Amygdala (tissue), 56 donors: ENCODE measurements at places on chromosomes 3 and 15.

DNA sequence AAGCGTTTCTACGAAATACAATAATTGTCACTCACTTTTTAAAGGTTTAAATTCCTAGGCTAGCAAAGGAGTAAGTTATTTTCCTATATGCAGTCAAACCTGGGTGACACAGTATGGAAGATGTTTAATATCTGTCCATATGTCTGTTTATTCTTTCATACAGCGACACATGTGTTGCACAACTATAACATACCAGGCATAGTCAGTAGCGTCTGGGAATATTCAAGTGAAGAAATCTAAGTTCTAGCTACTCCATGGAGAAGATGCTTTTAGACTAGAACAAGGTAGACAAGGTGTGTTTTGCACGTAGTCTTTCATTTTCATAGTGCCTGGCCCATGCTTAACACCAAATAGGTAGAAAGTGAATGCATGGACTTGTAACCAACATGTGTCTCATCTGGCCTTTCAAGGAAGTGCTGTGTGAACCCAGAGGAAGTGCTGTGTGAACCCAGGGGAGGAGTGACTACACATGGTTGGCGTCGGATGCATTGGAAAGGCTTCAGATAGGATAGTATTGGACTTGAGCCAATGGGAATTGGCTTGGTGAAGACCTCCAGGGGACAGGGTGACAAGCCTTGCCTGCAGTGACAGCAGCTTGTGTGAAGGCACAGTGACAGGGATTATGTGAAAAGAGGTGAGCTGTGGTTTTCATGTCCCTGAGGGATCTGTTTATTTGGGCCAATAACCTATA is 267.0 kb downstream of the PTPRG start:
- no peak for DNase-seq

GRCh38 chr3:14797731-14798130 is 21.0 kb upstream of the FGD5 start:
- DNase-seq: no peak

DNA sequence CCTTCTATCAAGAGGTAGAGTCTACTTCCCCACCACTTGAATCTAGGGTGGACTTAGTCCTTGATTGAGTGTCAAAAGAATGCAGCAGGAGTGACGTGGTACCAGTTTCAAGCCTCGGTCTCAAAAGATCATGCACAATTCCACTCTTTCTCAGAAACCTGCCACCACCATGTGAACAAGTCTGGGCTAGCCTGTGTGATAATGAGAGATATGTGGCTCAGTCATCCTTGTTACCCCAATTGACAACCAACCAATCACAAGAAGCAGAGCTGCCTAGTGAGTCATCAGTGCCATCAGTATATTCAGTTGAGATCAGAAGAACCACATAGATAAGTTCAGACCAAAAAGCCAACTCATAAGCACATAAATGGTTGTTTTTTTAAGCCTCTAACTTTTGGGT is 374.5 kb downstream of the IL20RB start:
- no peak for DNase-seq

DNA sequence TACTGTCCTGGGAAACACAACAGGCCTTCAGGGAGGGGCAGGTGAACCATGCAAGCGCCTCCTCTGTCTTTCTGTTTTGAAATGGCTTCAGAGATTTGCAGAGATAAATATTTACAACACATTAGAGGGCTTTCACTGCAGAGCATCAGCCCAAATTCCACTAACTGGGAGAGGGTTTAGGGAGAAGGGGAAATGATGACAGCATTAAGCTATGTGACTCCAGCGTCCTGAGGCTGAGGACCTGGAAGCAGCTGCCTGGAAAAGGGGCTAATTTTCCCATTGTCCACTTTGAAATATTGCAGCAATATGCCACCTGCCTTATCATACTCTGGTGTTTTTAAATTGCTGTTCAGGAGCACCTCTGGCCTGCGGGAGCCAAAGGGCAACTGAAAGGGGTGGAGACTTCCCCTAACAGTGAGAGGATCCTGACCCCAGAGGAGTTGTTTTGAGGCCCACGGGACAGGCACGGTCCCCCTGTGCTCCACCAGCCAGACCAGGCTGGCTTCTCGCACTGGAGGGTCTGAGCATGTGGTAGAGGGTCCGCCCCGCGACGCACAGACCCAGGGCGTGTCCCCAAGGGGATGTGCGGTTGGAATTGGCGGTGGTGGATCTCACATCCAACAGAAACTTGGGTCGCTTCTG is 110.6 kb downstream of the XXYLT1 start:
- DNase-seq: no peak

DNA sequence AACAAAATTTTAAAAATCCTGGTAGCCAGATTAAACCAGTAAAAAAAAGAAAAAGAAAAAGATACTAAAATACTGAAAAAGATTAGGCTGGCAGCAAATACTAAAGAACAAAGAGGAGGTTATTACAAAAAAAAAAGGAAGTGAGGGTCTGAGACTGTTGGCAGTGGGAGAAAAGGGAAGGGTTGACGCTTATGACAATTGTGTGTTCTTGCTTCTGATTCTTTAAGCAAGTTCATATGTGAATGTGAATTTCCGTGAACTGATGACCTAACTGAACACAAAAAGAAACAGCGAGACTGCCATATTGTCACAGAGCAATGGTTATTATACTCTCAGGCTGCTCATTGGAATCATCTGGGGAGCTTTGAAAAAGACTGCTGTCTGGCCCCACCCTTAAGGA is 56.5 kb downstream of the ATP13A4 start:
- DNase-seq: no peak

DNA sequence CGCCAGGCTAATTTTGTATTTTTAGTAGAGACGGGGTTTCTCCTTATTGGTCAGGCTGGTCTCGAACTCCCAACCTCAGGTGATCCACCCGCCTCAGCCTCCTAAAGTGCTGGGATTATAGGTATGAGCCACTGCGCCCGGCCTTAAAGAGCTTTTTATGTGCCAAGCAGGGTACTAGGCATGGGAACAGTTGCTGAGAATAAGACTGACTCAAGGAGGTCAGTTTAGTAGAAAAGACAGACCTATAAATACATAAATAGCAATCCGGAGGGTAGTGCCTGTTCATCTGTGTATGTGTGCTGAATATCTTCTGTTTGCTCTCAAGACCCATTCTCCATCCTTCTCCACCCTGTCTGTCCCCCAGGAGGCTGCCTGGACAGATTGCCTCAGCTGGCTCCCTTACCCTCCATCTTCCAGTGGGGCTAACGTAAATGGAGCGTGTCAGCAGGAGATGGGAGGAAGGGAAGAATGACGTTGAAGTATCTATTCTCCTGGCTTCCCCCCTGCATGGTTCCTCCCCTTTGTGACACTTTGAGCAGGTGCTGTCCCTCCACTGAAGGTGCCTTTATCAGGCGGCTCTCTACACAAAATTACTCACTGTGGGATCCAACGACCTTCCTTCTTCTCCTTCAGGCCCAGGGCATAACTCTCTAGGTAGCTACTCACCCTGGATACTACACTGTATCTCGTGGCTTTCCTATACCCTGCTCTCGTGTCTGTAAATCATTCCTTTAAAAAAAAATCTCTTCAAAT is 31.1 kb downstream of the FBXO40 start:
- DNase-seq: no peak

GRCh38 chr15:101702077-101702476 is 22.2 kb downstream of the TARS3 start:
- DNase-seq: no peak

GRCh38 chr15:58454950-58455401 is 23.2 kb downstream of the LIPC start:
- no peak for DNase-seq

DNA sequence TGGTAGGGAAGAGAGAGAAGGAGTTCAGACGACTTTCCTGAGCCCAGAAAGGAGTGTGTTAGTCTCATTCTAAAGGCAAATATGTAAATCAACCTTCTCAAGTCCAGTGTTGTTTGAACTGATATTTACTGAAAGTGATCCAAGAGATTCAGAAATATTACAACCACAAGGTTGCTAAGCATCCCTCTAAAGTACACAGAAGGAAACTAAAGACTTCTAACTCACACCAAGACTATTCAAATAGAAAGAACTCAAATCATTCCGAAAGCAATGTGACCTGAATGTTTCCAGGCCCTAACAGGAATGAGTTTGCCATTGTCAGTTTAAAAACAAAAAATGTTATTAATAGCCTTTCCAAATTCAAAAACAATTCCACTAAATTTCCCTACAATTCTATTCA is 56.9 kb upstream of the VGLL3 start:
- DNase-seq: no peak

GRCh38 chr3:138835397-138835757 is 649 bp upstream of the PIK3CB start:
- no peak for DNase-seq

DNA sequence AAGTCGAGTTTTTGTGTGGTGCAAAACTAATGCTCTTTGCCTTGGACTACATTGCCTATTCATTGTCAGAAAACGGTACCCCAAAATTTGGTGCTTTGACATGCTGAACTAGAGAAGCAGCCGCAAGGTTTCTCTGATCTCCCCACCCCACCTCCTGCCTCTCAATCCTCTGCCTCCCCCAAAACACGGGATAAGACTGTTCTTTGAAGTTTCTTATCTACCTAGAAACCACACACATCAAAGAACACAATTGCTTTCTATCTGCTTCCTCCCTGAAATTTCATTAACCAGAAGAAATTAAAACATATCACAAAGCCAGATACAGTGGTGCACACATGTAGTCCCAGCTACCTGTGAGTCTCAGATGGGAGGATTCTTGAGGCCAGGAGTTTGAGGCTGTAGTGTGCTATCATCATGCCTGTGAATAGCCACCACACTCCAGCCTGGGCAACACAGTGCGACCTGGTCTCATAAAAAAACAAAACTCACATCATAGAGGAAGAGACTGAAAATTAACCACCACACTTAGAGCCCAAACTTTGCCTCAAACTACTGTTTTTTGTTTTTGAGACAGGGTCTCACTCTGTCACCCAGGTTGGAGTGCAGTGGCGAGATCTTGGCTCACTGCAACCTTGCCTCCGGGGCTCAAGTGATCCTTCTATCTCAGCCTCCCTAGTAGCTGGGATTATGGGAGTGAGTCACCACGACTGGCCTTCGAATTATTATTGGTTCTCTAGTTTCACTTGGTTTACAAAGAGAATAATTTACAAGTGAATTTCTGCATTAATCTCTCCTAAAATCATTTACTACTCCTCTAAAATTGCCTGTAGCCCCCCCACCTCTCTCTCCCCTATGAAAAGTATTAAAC is 2.7 kb upstream of the PCNP start:
- no peak for DNase-seq

DNA sequence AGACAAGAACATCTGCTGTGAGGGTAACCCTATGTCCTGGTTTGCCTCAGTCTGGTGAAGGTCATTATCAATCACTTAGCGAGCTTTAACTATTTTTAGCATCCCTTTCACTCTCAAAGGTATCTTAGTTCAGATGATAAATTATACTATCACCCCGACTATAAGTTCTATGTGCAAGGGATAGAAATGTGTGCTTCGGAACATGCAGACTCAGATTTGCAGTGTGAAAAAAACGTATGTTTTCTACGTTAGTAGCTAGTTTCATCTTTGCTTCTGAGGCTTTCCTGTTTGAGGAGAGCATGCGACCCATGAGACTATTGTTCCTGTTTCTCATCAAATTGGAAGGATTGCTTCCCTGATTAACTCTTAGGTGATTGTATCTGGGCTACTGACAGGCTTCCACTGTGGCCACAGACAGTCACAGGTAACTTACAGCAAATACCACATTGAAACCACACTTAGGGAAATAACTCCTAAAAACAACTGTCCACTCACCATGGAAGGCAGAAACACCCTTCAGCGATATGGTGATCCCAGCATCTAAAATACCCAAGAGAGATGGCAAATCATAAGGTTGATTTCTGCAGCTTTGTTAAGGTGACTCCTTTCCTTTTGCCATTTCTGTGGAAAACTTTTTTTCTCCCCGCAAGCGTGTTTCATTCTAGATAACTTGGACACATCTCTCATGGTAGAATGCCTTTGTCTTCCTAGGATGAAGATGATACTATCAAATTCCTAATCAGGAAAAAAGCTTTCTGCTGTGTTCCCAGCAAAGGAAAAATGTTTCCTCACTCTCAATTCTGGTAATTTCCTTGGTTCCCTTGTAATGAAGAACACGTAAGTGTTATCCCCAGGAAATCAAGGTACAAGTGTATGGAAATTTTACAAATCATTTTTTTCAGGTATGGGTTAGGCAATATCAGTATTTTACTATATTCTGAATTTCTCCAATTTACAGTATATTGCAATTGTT is 5.2 kb downstream of the GCSAM start:
- DNase-seq: no peak

GRCh38 chr3:12828751-12829150 is 12.6 kb downstream of the RPL32 start:
- DNase-seq: no peak

GRCh38 chr3:102443021-102443420 is 8.2 kb downstream of the ZPLD1 start:
- DNase-seq: no peak

GRCh38 chr3:53534676-53535400 is 40.4 kb downstream of the CACNA1D start:
- DNase-seq: no peak

DNA sequence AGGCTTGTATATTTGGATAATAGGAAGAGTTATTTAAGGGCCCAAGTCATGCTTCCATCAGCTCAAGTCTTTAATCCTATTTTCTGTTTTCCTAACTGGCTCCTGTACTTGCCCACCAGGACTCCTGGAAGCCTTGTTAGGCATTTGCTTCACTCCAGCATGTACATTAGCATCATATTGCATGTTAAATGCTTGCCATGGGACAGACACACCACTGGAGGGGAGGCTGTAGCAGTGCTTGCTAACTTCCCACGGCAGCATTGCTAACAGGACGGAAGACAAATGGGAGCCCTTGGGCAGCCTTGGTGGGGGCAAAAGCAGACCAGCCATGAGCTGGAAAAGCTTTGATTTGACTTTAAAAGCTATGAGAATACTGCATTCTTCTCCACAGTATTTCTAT is 6.1 kb downstream of the TMOD2 start:
- DNase-seq: no peak

- DNase-seq: no peak
Measured at GRCh38 chr15:66706225-66706732, 4.2 kb downstream of the SMAD6 start.

DNA sequence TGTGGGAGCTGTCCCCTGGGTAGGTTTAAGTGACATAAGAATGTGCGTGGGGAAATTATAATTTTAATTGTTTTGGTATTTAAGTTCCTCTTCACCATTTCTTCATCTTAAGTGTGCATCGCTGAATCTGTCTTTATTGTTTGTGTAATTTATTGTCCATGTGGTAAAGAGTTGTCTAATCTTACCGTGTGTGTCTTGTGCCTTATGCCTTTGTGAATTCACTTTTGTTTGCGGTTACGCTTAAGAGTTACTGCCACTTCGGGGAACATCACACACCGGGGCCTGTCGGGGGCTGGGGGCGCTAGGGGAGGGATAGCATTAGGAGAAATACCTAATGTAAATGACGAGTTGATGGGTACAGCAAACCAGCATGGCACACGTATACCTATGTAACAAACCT is 767 bp downstream of the WDR48 start:
- DNase-seq: no peak

DNA sequence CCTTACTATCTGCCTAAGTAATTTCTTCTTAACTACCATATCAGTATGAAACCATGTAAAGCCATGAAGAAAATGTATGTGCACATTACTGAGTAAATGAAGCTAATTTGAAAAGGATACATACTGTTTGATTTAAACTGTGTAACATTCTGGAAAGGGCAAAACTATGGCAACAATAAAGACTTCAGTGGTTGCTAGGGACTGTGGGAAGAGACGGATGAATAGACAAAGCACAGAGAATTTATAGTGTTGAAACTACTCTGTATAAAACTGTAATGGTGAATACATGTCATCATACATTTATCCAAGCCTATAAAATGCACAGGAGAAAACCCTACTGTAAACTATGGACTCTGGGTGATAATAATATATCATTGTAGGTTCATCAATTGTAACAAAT is 1103.7 kb upstream of the EPHA6 start:
- DNase-seq: no peak
